ENCODE measurements at places on chromosomes 5 and 9.
A peak's percentile ranks its signal among the peaks of the same experiment; 100 is the strongest.

DNA sequence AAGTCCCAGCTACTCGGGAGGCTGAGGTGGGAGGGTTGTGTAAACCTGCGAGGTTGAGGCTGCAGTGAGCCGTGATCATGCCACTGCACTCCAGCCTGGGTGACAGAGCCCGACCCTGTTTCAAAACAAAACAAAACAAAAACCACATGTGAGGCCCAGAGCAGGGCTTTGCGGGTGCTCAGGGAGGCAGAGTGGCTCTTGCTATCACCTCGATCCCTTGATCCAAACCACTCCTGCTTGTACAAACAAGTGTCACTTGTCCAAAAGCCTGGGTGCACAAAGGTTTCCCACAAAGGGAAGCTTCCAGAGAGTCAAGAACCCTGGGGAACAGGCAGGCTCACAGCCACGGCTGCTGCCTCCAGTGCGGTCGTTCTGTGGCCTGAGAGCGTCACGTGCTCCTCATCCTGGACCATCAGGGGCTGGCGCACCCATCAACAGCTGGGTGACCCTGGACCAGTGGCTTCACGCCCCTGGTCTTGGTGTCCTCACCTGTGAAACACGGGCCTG lies 162.7 kb downstream of the C9orf50 start:
- peak; percentile 58 for DNase-seq

GRCh38 chr9:94996641-94997040 lies 270.1 kb downstream of the AOPEP start:
- no peak for DNase-seq

DNA sequence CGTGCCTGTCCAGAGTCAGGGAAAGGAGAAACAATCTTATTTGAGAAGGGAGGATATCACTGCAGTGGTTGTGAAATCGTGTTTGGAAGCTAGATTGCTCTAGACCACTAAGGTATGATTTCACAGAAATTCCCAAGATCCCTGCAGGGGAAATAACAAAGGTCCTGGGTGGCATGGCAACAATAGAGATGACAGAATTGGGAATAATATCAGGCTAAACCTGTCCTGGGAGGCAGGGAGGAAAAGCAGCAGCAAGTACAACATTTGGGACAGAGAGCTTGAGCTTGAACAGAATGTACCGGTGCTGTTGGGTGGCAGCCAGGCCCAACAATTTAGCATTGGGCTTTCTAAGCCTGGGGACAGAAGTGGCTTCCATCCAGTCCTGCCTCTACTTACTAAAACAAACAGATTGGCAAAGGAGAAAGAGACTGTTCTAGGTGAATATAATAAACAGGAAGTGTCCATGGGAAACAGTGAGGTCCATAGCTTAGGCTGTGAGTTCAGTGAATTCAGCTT lies 17.0 kb upstream of the ARHGAP26 start:
- no peak for DNase-seq

GRCh38 chr9:104993291-104993963 lies 65.5 kb upstream of the ABCA1 start:
- DNase-seq, result no peak

DNA sequence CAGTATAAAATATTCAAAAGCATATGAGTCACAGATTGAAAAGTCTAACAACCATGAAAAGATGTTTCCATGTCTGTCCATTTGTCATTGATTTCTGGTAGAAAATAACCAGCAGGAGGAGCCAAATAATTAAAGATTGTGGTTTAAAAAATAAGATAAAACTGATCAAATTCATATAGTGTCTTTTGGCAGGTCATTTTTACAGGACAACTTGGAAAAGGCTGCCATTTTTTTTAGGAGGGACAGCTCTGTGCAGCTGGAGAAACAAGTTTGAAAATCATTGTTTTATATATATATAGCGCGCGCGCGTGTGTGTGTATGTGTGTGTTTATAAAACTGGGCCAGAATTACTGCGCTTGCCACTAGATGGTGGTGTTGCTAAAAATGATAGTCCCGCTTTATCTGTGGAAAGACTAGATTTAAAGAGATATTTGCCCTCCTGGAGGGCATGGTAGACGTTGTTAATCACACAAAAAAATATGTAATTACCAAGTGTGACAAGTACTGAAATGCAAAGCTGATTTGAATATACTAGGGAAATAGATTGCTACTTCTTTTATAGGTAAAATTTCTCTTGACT lies 1.3 kb upstream of the TRMO start:
- DNase-seq, result peak; percentile 76

GRCh38 chr5:156043351-156043750 lies 283.6 kb upstream of the SGCD start:
- DNase-seq, result no peak

DNA sequence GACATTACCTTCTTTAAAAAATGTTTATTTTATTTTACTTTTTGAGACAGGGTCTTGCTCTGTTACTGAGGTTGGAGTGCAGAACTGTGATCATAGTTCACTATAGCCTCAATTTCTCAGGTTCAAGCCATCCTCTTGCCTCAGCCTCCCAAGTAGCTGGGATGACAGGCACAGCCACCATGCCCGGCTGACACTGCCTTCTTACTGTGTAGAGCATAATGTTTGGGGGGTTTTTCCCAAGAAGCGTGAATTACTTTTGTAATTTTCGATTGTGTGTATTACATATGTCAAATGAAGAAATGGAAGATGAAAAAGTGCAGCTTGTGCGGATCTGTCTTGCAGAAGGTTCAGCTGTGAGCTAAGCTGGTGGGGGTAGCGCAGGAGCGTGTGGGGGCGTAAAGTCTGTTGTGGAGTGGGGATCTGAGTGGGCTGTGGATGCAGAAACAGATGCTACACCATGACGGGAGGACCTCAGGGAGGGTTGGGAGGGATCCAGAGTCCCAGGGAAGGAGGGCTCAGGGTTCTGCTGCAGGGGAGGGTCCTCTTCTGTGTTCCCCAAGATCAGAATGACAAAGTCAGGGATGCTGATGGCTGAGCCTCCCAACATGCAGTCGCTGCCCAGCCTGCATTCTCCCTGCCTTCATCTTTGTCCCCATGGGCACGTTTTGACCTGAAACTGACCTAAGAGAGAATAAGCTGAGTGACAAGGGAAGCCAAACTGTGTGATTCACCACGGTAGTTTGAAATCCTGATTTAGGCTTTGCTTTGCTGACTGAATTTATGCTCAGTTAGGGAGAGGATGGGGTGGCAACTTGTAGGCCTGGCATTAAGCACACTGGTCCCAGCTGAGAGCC lies 6.8 kb upstream of the ANKRD33B start:
- DNase-seq, result no peak

- no peak for DNase-seq
These were observed 54.9 kb downstream of the SLC44A1 start for GRCh38 chr9:105299190-105299854.

DNA sequence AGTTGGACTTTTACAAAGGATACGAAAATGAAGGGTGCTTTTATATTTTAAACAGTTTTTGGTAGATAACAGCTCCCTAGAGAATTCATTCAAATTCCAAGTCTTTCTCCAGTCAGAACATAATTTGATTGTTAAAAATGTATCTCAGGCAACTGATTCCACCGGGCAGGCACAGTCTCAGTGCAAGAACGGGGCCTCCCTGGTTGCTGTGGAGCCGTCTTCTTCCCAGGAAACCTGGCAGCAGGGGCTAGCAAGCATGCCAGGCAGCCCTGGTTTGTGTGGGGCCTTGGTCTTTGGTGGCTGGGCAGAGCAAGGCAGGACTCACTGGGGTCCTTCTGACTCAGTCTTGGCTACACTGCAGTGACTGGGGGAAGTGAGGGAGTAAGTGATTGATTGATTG lies 143.5 kb downstream of the NXNL2 start:
- DNase-seq, result no peak

DNA sequence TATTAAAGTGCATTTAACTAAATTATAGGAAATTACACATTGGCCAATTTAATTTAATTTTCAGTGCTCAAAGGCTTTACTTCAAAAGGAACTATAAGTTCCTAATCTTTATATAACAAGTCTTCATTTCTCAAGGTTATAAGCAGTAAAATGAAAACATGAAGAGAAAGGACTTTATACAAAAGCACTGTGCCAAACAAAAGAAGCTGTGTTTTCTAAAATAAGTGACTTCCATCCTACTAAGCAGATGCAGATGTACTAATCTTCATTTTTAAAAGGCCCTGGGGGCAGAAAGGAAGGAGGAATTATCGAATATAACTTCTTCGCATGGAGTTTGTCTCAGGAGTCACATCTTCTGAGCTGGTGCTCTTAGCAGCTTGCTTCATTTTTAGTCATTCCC lies 81.4 kb downstream of the SHC3 start:
- DNase-seq, result no peak

GRCh38 chr5:141637123-141637766 lies 448 bp downstream of the RELL2 start:
- peak; percentile 67 for DNase-seq

DNA sequence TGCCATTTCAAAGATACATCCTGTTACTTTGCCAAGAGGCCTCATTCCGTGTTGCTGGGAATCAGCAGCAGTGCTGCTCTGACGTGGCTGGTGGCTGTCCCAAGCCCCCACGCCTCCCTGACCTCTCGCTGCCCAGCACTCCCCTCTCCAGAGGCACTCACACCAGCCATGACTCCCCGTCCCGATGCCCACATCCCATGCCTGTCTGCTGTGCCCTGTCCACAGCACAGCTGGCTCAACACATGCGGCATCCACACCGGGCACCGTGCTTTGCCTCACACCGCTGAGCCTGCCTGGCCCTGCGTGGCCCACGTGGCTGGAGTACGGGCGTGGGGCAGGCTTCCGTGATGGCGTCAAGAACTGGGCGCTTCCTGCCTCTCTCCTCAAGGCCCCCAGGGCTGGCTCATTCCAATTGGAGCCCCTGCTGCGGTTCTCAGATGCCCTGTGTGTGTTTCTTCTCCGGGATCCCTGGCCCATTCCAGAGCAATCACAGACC lies 7.8 kb upstream of the LCN1 start:
- no peak for DNase-seq

GRCh38 chr9:5269249-5269715 lies 35.2 kb downstream of the RLN2 start:
- DNase-seq, result no peak

GRCh38 chr5:151253605-151253950 lies 593 bp downstream of the GM2A start:
- no peak for DNase-seq

DNA sequence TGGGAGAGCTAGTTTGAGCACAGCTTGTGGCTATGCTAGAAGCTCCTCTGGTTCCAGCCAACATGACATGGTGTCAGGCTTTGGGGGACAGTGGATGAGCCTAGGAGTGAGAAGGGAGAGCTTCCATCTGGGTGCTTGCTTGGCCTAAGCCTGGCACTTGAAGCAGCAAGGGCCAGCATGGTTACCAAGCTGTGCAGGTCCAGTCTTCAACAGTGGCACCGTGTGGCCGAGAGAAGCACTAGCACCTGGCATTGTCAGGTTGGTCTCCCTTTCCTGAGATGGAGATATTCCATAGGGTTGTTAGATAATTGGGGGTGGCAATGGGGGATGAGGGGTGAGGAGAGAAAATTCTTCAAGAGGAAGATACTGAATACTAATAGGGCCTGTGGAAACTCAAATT lies 261.9 kb downstream of the PBX3 start:
- no peak for DNase-seq

DNA sequence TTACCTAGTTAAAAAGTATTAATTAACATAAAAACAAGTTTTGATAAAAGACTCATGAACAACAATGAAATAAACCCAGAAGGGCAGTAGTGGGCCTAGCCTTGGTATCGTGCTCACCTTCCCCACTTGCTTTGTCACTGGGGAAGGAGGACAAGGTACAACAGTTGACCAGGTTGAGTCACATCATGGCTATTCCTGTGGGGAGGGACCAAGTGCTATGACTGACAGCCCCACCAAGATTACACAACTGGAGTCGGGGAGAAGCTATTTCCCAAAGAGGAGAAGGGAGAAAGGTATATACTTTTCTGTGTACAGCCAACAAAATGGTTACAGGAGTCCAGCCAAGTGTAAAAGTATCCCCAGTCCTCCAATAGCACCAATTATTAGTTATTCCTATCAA lies 251.3 kb upstream of the RFX3 start:
- no peak for DNase-seq

GRCh38 chr5:40571729-40572128 lies 108.0 kb upstream of the PTGER4 start:
- no peak for DNase-seq

GRCh38 chr5:147375151-147375550 lies 134.7 kb downstream of the DPYSL3 start:
- no peak for DNase-seq
